KBM-7 (cell line): ENCODE measurements at places on chromosomes 2 and 18.

GRCh38 chr18:23723121-23723520 lies 33.9 kb downstream of the LAMA3 start:
- DNase-seq: no peak

GRCh38 chr2:240325016-240326007 lies 110.2 kb upstream of the GPC1 start:
- no peak for DNase-seq

DNA sequence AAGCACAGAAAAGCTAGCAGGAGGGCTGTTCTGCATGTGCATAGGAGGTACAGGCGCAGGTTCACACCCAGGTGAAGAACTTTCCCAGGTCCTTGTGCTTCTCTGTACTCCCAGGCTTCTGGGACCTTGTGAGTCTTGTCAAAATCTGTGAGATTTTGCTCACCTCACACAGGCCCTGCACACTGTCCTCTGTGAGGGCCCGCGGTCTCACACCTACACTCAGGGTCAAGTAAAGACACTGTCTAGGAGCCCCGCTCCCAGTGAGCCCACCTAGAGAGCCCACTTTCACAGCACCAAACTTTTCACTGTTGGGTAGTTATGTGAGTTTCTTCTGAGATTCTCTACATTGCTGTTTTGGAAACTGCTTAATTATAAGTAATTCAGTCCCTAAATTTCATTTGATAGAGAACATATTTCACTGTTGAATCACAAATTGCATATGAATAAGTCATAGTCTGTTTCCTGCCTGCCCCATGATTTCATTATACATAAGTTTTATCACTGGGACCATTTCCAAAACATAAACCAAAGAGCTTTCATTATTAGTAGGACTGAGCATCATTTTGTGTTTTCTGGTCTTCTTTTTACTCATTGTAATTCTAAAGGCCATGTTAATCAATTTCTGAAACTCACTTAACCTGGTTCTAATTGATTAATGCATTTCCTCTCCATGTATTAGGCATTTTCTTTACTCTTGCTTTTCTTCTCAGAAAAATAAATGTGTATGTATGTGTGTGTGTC lies 234.2 kb upstream of the SPOPL start:
- DNase-seq: no peak

DNA sequence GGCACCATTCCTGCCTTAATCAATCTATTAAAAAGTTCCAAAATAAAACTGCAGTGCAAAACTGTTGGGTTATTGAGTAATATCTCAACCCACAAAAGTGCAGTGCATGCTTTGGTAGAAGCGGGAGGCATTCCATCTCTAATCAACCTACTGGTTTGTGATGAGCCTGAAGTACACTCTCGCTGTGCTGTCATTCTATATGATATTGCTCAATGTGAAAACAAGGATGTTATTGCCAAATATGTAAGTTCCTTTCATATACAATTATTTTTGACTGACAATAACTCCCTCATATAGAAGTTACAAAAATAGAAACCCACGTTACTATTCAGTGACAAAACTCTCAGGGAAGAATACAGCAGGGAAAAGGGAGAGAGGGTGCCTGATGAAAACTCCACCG lies 43.0 kb downstream of the OSGEPL1 start:
- DNase-seq: no peak

DNA sequence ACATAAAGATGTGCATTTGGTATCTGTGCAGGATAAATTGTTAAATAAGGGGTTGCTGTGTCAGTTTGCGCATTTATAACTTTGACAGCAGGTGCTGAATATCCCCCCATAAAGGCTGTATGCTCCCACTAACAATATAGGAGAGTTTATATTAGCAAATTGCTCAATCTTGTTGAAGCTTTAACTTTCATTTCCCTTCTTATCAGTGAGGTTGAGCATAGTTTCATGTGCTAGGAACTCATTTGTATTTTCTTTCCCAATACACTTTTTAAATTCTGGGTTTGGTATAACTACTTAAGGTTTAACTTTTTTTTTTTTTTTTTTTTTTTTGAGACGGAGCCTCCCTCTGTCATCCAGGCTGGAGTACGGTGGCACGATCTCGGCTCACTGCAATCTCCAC lies 89.0 kb downstream of the FAM117B start:
- no peak for DNase-seq

GRCh38 chr2:65918760-65919187 lies 486.4 kb upstream of the SPRED2 start:
- DNase-seq: no peak

GRCh38 chr18:32152705-32153448 lies 37.0 kb upstream of the MEP1B start:
- no peak for DNase-seq

GRCh38 chr2:84102274-84102673 lies 356.8 kb downstream of the SUCLG1 start:
- no peak for DNase-seq

DNA sequence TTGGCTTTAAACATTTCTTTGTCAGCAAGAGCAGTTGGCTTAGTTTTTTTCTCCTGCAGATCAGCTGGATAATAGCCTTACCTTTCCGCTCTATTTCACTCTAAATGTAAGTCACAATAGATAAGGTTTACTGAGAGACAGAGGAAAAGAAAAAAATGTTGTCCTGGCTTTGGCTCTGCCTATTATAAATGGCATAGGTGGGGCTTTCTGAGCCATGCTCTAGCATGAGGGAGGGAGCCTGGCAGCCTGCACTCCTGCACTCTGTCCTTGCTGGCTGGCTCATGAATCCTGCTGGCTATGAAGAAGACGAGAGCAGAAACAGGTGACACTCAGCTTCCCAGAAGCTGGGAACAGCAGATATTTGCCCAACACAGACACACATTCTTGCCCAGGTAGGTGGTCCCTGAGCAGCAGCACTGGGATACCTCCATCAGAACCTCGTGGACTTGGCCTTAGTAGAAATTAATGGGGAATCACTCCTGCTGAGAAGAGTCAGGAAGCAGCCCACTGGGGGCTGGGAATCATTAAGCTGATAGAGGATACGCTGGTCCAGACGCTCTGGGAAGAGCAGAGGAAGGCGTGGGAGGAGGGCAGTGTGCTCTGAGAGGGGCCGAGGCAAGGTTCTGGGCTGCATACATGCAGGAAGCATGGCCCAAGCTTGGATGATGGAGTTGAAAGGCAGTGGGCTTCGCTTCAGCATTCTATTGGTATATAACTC lies 514.4 kb upstream of the HS6ST1 start:
- DNase-seq: no peak

GRCh38 chr18:9608298-9608697 lies 6.1 kb downstream of the PPP4R1 start:
- no peak for DNase-seq

DNA sequence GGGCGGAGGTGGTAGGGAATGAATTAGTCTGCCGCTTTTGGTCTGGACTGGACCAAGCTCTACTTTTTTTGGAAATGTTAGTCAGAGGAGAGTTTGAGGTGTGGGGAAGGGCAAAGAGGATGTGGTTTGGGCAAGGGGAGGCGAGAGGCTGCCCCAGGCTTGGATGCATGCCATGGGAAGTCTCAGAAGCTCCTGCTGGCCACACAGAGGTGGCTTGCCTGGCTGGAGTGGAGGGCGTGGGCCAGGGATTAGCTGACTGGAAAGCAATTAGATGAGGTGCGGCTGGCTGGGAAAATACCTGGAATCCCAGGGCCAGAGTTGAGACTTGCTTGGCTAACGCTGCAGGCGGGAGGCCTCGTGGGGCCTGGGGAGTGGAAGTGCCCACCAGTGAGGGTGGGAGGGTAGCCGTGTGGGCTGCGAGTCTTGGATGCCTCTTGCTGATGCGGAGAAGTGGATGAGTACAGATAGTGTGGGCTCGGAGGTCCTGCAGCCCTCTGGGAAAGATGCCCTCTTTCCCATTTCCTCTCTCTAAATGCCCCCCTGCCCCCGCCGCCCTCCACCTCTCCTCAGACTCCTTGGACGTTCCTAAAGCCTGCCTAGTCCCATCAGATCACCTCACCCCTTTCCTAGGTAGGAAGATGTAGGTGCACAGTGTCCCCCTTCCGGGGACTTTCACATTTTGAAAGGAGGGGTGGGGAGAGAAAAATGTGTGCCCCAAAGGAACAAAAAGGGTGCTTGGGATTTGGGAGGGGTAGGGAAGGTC lies 117.6 kb downstream of the SMAD7 start:
- DNase-seq: peak; percentile 61

GRCh38 chr2:228367356-228367755 lies 185.9 kb upstream of the SPHKAP start:
- DNase-seq: no peak

DNA sequence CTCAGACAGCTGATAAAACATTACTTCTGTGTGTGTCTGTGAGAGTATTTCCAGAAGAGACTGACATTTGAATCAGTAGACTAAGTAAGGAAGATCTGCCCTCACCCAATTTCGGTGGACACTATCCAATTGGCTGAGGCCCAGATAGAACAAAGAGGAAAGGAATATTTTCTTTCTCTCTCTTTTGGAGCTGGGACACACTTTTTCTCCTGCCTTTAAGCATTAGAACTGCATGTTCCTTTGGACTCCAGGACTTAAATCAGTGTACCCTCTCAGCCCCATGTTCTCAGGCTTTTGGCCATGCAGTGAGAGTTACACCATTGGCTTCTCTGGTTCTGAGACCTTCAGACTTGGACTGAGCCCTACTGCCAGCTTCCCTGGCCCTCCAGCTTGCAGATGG lies 3.3 kb upstream of the SRBD1 start:
- DNase-seq: no peak

DNA sequence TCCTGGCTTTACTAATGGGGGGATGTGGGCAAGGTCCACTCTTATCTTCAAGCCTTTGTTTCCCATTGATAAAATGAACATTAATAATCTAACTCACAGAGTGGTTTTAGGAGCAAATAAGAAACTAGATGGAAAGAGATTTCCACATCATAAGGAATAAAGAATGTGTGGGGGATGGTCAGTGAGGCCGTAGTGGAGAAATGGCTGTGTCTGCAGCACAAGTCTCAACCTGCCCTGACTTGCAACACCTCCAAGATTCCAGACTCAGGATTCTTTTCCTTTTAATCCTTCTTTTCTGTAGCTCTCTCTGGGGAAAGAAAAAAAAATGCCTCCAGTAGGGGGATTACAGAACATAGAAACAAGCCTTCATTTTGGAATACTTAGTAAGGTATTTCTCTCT lies 124.2 kb upstream of the MEX3C start:
- no peak for DNase-seq

GRCh38 chr18:12256951-12257350 lies 2.8 kb downstream of the CIDEA start:
- peak; percentile 16 for DNase-seq

DNA sequence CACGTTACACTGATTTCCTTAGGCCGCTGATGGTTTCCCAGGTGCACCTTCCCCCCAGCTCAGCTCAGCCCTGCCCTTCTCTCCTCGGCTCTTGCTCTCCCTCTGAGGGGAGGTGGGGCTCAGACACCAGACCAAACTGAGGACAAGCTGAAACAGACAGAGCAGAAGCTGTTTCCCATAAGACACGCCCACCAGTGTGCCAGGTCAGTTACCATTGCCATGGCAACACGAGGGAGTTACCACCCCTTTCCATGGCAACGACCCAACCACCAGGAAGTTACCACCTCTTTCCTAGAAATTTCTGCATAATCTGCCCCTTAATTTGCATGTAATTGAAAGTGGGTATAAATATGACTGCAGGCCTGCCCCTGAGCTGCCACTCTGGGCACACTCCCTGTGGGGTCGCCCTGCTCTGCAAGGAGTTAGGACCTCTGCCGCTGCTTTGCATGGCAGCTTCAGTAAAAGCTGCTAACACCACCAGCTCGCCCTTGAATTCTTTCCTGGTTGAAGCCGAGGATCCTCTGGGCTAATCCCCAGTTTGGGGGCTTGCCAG lies 120.9 kb upstream of the SMIM21 start:
- DNase-seq: peak; percentile 34

DNA sequence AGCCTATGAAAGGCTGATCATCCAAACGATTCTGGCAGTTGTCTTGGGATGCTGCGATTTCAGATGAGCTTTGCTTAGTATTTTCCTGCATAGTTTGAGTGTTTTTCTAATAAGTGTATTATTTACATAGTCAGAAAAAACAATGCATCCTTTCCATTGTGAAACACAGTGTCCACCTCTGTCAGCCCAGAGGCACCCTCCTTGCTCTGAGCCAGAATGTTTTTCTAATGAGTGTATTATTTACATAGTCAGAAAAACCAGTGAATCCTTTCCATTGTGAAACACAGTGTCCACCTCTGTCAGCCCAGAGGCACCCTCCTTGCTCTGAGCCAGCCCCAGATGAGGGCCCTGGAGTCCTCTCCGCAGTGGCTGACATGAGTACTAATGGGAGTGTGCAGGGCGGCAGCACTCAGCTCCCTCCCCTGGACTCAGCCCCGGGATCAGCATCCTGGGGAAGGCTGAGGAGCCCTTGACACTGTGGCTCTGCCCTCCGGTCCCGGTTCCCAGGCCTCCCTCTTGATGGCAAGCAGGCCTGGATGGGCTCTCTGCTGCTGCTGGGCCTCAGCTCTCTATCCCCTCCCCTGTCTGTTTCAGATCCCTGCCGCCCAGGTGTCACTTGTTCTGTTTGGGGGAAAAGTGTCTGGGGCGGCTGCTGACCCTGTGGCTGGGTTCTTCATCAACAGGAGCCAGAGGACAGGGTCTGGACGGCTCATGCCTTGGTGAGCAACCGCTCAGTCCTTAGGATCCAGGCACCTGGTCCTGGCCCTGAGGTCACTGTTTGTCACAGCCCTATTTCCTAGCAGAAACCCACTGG lies 5.9 kb downstream of the MFSD2B start:
- no peak for DNase-seq

- DNase-seq: no peak
Observed at GRCh38 chr2:238573065-238573778, 146.5 kb downstream of the ASB1 start.

- no peak for DNase-seq
Observed at GRCh38 chr2:220811952-220812570, 760.0 kb downstream of the EPHA4 start.

DNA sequence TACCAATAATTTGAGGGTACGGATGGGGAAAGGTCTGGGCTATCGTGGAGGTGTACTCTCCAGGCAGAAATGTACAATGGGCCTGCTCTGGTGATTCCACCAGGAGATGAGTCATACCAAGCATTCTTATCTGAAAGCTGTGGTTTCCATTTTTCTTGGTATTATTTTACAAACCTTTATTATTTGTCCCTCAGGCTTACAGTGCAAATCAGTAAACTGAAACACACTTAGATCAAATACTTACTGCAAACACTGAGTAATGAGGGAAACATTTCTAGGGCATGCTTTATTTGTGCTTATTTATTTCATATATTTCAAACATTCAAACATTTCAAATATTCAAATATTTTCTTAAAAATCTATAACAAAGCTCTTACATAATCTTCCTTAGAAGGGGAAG lies 319.8 kb downstream of the RND3 start:
- no peak for DNase-seq

- no peak for DNase-seq
Observed at GRCh38 chr2:47011264-47011663, 95.7 kb upstream of the MCFD2 start.

- no peak for DNase-seq
Observed at GRCh38 chr2:241188361-241189092, at the start of gene ANO7. Gene ANO7 (plus strand): TSS chr2:241188677. CDS start chr2:241190064, 1,387 bp downstream.

- no peak for DNase-seq
Observed at GRCh38 chr2:99471654-99472599, 17.9 kb downstream of the REV1 start.

DNA sequence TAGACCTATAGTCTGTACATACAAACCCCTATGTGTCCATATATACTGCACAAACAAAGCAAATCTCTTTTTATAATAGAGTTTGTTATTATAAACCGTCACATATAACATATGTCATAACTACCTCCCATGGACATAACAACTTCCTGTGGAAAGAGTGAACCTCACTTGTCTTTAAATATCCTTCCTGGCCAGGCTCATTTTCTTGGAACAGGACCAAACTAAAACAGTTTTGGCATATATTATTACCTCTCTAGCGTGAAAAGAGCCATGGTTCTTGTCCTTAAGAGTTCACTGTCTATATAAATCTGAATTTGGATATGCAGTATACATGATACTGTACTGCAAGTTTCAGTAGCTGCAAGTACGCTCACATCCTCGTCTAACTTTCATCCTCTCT lies 28.3 kb upstream of the DNAJC27 start:
- peak; percentile 21 for DNase-seq
